Glutamatergic neuron (in vitro differentiated cells): ENCODE measurements at places on chromosomes 6 and 20. TPM values are rescaled to one million over a fixed set of nuclear protein-coding genes. Genes with fewer than 3 reads are reported as not detected.
A peak's percentile ranks its signal among the peaks of the same experiment; 100 is the strongest.

The GINS1 gene
- total RNA-seq, result 5.3 TPM

The POLR3F gene
- total RNA-seq, result 20.8 TPM

DNA sequence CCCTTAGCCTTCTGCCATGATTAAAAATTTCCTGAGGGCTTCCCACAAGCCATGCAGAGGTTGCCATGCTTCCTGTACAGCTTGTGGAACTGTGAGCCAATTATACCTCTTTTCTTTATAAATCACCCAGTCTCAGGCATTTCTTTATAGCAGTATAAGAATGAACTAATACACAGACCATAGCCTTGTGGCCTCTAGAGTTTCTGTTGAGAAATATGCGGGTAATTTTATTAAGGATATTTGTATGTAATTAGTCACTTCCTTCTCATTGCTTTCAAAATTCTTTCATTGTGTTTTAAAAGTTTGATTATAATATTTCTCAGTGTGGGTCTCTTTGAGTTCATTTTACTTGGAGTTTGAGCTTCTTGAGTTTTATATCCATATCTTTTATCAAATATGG lies 484.9 kb downstream of the COL12A1 start:
- DNase-seq, result no peak
- no peak overlapping the region for H3K27ac ChIP-seq
- H3K36me3 ChIP-seq, result no peaks in the 10 kb centered on the region
- no peak overlapping the region for H3K4me3 ChIP-seq

GRCh38 chr6:169722362-169723199 lies 1.7 kb downstream of the PHF10 start:
- peak overlapping the region; percentile 90 for H3K4me3 ChIP-seq
- H3K4me1 ChIP-seq, result peaks cover 5% of the 10 kb centered on the region
- no peaks in the 10 kb centered on the region for H3K36me3 ChIP-seq
- H3K27me3 ChIP-seq, result peaks cover 11% of the 10 kb centered on the region
- H3K27ac ChIP-seq, result no peak overlapping the region

- peaks cover 5% of the 10 kb centered on the region for H3K36me3 ChIP-seq
- H3K4me3 ChIP-seq, result no peak overlapping the region
- H3K27ac ChIP-seq, result no peak overlapping the region
- DNase-seq, result no peak
- peaks cover 16% of the 10 kb centered on the region for H3K4me1 ChIP-seq
- H3K27me3 ChIP-seq, result peaks cover 12% of the 10 kb centered on the region
Observed at GRCh38 chr20:58685988-58686387, 6.6 kb upstream of the NPEPL1 start.

DNA sequence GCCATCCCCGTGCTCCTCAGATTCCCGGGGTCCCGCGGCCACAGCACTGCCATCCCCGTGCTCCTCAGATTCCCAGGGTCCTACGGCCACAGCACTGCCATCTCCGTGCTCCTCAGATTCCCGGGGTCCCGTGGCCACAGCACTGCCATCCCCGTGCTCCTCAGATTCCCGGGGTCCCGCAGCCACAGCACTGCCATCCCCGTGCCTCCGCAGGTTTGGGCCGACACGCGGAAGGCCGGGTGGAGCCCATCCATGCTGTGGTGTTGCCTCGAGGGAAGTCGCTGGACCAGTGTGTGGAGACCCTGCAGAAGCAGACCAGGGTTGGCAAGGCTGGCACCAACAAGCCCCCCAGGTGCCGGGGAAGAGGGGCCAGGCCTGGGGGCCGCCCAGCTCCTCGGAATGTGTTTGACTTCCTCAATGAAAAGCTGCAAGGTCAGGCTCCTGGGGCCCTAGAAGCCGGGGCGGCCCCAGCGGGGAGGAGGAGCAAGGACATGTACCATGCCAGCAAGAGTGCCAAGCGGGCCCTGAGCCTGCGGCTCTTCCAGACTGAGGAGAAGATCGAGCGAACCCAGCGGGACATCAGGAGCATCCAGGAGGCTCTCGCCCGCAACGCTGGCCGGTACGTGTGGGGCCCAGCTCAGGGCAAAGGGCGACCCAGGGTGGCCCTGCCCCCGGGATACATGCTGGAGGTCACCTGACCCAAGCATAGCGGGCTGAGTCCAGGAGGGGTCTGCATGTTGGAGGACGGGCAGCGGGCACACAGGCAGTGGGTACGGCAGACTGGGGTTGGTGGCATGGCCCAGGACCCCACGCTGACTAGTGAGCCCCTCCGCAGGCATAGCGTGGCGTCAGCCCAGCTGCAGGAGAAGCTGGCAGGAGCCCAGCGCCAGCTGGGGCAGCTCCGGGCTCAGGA lies 1.3 kb upstream of the LIME1 start:
- H3K27ac ChIP-seq, result no peak overlapping the region
- no peak overlapping the region for H3K4me3 ChIP-seq
- H3K36me3 ChIP-seq, result no peaks in the 10 kb centered on the region
- no peak for DNase-seq
- peaks cover 11% of the 10 kb centered on the region for H3K27me3 ChIP-seq

- no peaks in the 10 kb centered on the region for H3K27me3 ChIP-seq
- no peak overlapping the region for H3K4me3 ChIP-seq
- no peak for DNase-seq
- no peak overlapping the region for H3K27ac ChIP-seq
- H3K36me3 ChIP-seq, result no peaks in the 10 kb centered on the region
Observed at GRCh38 chr6:74936886-74937285, 269.0 kb downstream of the COL12A1 start.

- no peak overlapping the region for H3K27ac ChIP-seq
- no peak for DNase-seq
- H3K36me3 ChIP-seq, result peaks cover 6% of the 10 kb centered on the region
Observed at GRCh38 chr6:41013466-41014153, 25.4 kb downstream of the UNC5CL start.

The CAP2 gene
- 24.4 TPM for total RNA-seq

The PRSS16 gene
- total RNA-seq, result 0.64 TPM

DNA sequence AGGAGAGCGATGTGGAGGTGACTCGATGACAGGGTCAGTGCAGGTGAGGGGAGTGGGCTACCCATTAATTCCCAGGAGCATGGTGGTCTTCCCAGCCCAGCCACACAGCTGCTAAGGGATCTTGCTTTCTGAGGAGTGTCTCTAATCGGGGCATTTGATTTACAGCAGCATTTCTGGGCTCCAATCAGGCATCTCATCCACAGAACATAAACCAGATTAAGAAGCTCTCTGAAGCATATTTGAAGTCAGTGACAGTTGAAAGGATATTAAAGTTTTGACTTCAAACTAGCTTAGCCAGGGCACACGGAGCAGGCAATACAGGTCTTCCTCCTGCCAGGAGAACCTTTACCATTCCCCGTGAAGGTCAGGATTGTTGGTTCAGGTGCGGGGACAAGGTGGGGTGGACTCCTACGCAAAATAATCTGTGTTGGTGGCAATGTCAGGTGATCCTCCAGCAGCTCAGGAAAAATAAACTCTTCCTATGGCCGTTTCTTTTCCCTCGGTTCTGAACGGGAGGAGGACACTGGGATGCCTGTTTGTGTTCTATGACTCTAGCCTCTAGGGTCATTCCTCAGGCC lies 39.9 kb upstream of the ZNF831 start:
- peaks cover 7% of the 10 kb centered on the region for H3K36me3 ChIP-seq
- no peak overlapping the region for H3K4me3 ChIP-seq
- H3K4me1 ChIP-seq, result no peaks in the 10 kb centered on the region
- no peak overlapping the region for H3K27ac ChIP-seq

The NHLRC1 gene
- total RNA-seq, result 0.17 TPM

DNA sequence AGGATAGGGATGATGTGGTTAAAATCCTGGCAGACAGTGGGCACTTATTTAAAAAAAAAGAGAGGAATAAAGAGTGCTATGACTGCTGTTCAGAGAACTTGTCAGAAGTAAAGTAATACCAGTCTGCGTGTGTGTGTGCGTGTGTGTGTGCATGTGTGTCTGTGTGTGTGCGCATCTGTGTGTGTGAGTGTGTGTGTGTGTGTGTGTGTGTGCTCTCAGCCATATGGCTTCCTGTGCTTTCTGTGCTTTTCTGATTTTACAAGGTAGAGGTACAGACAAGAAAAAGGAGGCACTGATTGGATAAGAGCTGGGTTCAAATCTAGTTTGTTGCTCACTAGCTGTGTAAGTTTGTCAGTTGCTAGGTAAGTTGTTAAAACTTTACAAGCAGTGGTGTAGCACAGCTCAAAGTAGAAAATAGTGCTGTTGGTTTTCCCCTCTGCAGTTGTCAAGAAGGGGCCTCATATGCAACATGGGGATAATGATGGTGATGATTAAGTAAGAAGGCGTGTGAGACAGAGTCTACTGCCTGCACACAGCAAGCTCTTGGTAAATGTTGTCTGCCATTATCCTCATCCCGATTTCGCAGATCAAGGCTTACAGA lies 155.3 kb upstream of the ZNF217 start:
- H3K36me3 ChIP-seq, result no peaks in the 10 kb centered on the region
- DNase-seq, result no peak
- peaks cover 3% of the 10 kb centered on the region for H3K27me3 ChIP-seq
- H3K4me3 ChIP-seq, result no peak overlapping the region
- H3K27ac ChIP-seq, result peak overlapping the region; percentile 28
- H3K4me1 ChIP-seq, result peaks cover 38% of the 10 kb centered on the region

The TP53INP2 gene
- 178 TPM for total RNA-seq

The TMEM30A gene
- 88.3 TPM for total RNA-seq

GRCh38 chr20:1155342-1155741 lies 29.4 kb downstream of the TMEM74B start:
- no peaks in the 10 kb centered on the region for H3K36me3 ChIP-seq
- no peak overlapping the region for H3K4me3 ChIP-seq
- H3K27ac ChIP-seq, result no peak overlapping the region
- peaks cover 4% of the 10 kb centered on the region for H3K4me1 ChIP-seq
- H3K27me3 ChIP-seq, result peaks cover 2% of the 10 kb centered on the region

- peaks cover 10% of the 10 kb centered on the region for H3K27me3 ChIP-seq
- peak overlapping the region; percentile 4 for H3K4me3 ChIP-seq
- no peak for DNase-seq
- no peaks in the 10 kb centered on the region for H3K4me1 ChIP-seq
- H3K27ac ChIP-seq, result no peak overlapping the region
Observed at GRCh38 chr20:35506179-35506578, 23.3 kb downstream of the C20orf173 start.

- peaks cover 15% of the 10 kb centered on the region for H3K36me3 ChIP-seq
- no peaks in the 10 kb centered on the region for H3K27me3 ChIP-seq
- DNase-seq, result no peak
- H3K4me3 ChIP-seq, result no peak overlapping the region
- H3K27ac ChIP-seq, result no peak overlapping the region
Observed at GRCh38 chr6:4371207-4371921, 236.0 kb upstream of the ECI2 start.

GRCh38 chr6:72776456-72776855 lies 154.6 kb downstream of the KCNQ5 start:
- no peaks in the 10 kb centered on the region for H3K36me3 ChIP-seq
- H3K4me1 ChIP-seq, result no peaks in the 10 kb centered on the region
- no peak overlapping the region for H3K27ac ChIP-seq
- H3K4me3 ChIP-seq, result no peak overlapping the region
- no peaks in the 10 kb centered on the region for H3K27me3 ChIP-seq
- DNase-seq, result no peak

DNA sequence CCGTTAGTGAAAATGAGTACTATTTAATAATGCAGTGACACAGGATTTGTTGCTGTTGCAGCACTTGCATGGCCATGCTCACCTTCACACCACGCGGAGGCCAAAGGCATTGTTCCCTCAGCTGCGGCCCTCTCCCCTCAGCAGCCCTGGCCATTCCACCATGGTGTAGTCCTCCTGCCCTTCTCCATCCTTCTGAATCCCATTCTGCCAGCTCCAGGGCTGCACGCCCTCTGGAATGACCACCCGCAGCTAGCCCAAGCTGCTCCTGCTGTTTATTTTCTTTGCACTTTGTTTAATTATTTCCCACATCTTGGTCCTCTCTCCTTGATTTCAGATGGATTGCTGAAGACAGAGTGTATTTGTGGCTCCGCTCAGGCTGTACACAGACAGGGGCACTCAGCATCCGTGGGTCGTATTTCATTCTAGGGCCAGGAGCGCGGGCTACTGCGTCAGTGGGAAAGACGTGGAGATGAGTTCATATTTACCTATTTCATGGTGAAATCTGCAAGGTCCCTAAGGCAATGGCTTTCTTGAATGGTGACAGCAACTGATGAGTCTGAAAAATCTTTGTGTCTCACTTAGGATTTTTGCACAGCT lies 81.4 kb upstream of the DUSP22 start:
- no peak overlapping the region for H3K4me3 ChIP-seq
- peaks cover 1% of the 10 kb centered on the region for H3K4me1 ChIP-seq
- no peak for DNase-seq
- H3K36me3 ChIP-seq, result peaks cover 12% of the 10 kb centered on the region

DNA sequence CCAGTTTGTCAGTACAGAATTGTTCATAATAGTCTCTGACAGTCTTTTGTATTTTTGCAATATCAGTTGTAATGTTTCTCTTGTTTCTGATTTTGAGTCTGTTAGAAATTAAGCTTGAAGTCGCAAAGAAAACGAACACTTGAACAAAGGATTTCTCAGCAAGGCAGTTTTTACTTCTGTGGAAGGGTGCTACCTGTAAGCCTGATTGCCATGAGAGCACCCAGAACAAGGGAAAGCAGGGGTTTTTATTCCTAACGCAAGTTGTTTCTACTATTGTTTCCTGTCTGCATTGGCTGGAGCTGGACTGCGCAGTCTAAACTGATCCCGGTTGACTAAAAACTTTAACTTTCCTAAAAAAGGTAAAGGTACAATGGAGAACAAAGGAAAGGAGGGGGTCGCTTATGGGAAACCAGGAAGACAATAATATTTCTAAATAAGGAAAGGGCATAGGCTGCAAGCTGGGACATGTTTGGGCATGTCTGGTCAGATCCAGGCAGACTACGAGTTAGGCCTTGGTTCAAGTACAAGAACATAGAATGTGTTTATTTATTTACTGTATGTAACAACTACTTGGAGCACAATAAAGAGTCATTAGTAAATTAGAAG lies 28.5 kb downstream of the HLA-B start:
- no peaks in the 10 kb centered on the region for H3K4me1 ChIP-seq
- H3K27ac ChIP-seq, result no peak overlapping the region
- H3K27me3 ChIP-seq, result no peaks in the 10 kb centered on the region
- H3K4me3 ChIP-seq, result no peak overlapping the region
- no peak for DNase-seq

GRCh38 chr20:46630306-46630705 lies 21.0 kb downstream of the SLC13A3 start:
- H3K27me3 ChIP-seq, result no peaks in the 10 kb centered on the region
- H3K27ac ChIP-seq, result no peak overlapping the region
- no peak overlapping the region for H3K4me3 ChIP-seq
- no peak for DNase-seq
- H3K4me1 ChIP-seq, result peaks cover 4% of the 10 kb centered on the region
- H3K36me3 ChIP-seq, result peaks cover 12% of the 10 kb centered on the region

The ASIP gene
- total RNA-seq, result not detected

The ARMC2 gene
- total RNA-seq, result 6.9 TPM

DNA sequence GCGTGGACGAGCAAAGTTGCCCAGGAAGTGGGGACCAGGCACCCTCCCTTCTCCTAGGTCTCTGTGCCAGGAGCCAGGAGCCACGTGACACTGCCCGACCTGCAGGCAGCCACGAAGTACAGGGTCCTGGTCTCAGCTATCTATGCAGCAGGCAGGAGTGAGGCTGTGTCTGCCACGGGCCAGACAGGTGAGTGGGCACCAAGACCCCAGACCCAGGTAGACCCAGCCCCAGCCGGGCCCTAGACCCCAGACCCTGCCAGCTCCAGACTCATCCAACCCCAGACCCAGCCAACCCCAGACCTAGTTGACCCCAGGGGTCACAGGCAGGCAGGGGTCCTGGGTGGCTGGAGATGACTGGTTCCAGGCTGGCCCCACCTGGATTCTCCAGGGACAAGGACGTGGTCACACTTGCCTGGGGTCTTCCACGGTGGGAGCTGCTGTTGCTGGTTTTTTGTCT lies 21.1 kb downstream of the COL20A1 start:
- no peaks in the 10 kb centered on the region for H3K36me3 ChIP-seq
- no peak overlapping the region for H3K4me3 ChIP-seq
- peaks cover 8% of the 10 kb centered on the region for H3K27me3 ChIP-seq
- peak; percentile 13 for DNase-seq
- peaks cover 6% of the 10 kb centered on the region for H3K4me1 ChIP-seq
